ENCODE measurements at places on chromosomes 16 and 17.
A peak's percentile ranks its signal among the peaks of the same experiment; 100 is the strongest.

- peak; percentile 47 for DNase-seq
Measured at GRCh38 chr17:67200727-67201301, 44.2 kb downstream of the HELZ start.

DNA sequence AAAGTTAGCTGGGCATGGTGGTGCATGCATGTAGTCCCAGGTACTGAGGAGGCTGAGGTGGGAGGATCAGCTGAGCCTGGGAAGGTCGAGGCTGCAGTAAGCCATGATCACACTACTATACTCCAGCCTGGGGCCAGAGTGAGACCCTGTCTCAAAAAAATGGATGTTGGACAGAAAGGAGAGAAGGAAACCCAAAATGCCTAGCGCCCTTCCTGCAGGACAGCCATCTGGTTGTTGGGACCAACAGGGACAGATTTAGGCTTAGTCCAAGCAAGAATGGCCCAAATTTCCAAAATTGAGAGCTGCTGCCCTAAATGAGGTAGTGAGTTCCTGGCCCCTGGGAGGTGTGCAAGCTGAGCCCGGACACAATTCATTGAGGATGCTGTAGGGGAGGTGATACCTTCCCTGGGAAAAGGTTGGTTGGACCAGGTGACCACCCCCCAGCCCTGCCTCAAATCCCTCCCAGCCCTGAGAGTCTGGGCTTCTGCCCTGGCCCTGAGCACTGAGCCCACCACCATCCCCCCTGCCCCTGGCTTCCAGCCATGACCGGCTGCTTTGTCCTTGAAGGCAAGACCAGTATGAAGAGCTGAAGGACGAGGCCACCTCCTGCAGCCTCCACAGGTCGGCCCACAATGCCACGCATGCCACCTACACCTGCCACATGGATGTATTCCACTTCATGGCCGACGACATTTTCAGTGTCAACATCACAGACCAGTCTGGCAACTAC is 35.1 kb downstream of the IL21R start:
- DNase-seq = no peak

DNA sequence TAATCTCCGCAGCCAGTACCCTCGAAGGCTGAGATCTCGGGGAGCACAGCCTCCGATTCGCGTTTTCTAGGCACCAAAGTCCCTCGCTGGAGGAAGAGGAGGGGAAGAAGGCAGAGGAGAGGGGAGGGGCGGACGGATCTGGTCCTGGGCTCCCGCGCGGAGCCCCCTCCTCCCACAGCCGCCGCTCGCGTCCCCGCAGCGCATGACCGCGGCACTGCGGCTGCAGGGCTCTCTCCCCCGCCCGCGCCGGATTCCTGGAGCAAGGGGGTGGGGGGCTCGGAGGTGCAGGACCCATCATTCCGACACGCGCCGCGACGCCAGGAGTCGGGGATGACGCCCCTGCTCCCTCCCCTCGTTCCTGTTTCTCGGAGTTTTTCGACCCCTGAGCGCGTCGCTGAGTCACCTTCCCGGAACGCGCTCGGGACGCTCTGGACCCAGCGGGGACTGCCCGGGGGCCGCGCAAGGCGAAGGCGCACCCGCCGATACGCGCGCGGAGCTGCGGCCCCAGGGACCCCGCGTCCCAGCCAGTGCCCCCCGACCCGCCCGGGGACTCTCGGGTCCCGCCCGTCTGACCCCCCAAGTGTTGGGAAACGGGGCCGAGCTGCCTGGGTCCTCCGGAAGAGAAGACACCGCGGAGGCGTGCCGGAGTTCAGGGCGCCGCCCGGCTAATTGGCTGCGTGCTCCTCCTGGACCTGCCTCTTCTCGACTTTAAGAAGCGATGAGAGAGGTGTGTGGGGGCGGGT is 1.4 kb upstream of the SPHK1 start:
- DNase-seq = peak; percentile 73

- DNase-seq = peak; percentile 95
Measured at GRCh38 chr17:75524970-75525805, at the start of gene LLGL2. LLGL2 (plus strand) TSS chr17:75525697; CDS start chr17:75543427, 17,730 bp downstream.

GRCh38 chr17:67044940-67045339 is 586 bp downstream of the CACNG1 start:
- DNase-seq = no peak

- DNase-seq = peak; percentile 16
Measured at GRCh38 chr16:67104061-67104460, 5.7 kb upstream of the PHAF1 start.

- DNase-seq = no peak
Measured at GRCh38 chr17:7511108-7511507, 26.9 kb downstream of the POLR2A start.

GRCh38 chr17:50944054-50944901 is 78.1 kb upstream of the TOB1 start:
- DNase-seq = peak; percentile 64

- DNase-seq = no peak
Measured at GRCh38 chr16:86059253-86060171, 160.6 kb downstream of the IRF8 start.

- DNase-seq = no peak
Measured at GRCh38 chr16:1168837-1169236, 15.9 kb downstream of the CACNA1H start.

DNA sequence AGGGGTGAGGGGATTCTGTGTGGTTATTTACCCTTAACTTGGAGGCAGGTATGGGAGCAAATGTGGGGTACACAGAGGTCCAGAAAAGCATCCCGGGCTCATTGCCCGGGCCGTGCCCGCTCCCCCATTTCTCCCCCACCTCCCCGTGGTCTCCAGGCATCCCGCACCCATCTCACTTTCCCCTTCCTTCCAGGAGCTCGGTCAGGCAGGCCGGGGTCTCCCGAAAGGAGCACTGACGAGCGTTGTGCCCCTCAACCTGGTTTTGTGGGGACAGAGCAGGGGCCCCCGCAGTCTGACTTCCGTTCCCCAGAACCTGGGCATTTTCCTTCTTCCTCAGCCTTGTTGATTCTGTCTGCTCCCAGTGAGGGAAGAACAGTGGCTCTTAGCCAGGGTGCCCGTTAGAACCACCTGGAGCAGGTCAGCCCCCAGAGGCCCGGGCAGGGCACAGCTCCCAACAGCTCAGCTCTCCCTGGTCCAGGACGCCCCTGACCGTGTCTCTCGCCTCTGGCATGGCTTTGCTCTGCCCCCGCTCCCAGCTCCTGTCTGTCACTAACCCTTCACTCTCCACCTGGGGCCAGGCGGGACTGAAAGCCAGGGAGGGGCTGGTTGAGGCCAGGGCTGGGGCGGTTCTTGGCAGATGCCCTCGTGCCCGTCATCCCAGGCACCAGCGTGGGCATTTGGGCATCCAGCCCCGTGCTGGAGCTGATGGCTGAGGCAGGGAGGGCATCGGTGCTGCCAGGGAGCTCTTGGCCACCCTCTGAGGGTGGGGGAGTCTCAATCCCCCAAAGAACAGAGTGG is 12.5 kb upstream of the NUDT16L1 start:
- DNase-seq = no peak

- no peak for DNase-seq
Measured at GRCh38 chr17:58147930-58148434, at the start of gene OR4D1. OR4D1 (plus strand) TSS chr17:58148384; CDS start chr17:58155154, 6,770 bp downstream.

DNA sequence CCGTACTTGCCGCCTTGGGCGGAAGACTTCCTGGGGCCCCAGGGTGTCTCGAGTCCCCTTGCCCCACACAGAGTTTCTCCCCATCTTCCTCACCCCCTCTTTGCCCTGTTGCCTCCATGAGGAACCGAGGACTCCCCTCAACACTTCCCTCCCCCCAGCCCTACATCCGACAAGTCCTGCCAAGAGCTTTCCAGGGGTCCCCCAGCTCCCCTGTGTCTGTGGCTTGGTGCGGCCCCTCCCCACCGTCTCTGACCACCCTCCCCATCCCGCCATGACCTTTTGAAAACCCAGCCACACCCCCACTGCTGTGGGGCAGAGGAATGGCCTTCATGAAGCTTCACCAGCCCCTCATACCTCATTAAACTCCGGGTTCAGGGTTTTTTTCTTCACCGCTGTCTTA is 11.4 kb downstream of the SCGB1C2 start:
- no peak for DNase-seq

- DNase-seq = no peak
Measured at GRCh38 chr16:3241761-3242160, 6.8 kb upstream of the ZNF200 start.

- DNase-seq = no peak
Measured at GRCh38 chr17:20046629-20047028, 37.5 kb downstream of the SPECC1 start.

DNA sequence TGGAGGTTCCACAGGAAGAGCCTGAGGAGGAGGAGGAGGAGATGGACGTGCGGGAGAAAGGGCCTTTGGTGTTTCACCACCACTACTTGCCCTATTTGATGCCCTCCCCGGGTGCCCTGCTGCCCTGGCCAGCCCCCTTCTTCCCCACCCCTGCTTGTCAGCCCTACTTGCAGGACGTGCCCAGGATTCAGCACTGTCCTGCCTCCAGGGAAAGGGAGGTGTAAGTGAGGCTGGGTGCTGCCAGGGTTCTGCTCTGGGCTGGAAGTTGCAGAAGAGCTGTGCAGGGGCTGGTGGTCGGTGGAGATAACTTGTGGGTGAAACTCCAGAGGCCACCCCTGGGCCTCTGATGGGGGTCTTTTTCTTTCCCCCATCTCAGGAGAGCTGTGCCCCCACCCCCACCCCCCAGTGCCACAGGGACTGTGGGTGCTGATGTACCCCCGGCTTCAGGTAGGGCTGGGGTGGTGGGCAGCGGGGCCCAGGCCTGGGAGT is 3.0 kb downstream of the PRR29 start:
- no peak for DNase-seq

GRCh38 chr16:7257016-7257415 is 75.6 kb upstream of the RBFOX1 start:
- DNase-seq = no peak

GRCh38 chr17:9895923-9896322 is 9.1 kb downstream of the RCVRN start:
- DNase-seq = peak; percentile 32

DNA sequence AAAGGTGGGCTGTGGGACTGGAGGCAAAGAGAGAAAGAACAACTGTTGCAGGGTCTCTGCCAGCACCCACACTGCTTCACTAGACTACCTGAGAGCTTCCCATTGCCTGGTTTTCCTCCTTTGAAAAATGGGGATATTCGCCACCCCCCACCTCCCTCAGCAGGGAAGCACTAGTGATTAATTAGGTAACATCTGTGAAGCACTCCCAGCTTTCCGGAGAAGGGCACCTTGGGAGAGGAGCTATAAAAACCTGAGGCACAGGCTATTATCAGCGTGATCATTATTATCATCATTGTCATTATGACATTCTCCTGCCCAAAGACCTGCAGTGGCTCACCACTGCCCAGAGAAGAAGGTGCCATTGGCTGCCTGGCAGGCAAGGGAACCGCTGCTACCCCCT is 83.5 kb downstream of the XYLT1 start:
- no peak for DNase-seq

DNA sequence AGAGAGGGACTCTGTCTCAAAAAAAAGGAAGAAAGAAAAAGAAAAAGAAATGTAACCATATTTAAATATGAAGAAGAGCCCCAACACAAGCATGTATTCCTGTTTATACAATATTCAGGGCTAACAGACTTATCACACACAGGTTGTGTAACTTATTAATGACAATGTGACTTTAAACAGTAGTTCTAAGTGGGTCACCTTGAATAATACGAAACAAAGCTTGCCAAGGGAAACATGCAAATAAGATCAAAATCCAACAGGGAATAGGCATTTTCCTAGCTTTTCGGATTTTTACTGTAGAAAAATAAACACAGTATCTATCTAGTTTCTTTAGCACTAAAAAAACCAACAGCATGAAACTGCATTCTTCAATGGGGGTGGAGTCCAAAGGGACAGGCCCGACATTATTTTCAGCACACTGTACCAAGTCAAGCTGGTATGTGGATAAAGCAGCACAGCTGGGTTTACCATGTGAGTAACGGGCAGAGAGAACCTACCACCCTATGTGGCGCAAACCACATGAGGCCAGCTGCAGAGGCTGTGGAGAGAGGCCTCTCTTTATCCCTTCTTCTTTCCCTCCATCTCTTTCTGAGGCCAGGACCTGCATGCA is 45.3 kb downstream of the TOM1L2 start:
- no peak for DNase-seq

GRCh38 chr17:69326377-69327059 is 415 bp downstream of the ABCA5 start:
- peak; percentile 21 for DNase-seq

GRCh38 chr17:9225305-9226101 is 204.2 kb downstream of the NTN1 start:
- no peak for DNase-seq

- DNase-seq = peak; percentile 24
Measured at GRCh38 chr16:73037331-73037745, 10.6 kb downstream of the ZFHX3 start.

GRCh38 chr17:5378566-5379207 is 40.8 kb downstream of the NUP88 start:
- peak; percentile 23 for DNase-seq

- DNase-seq = no peak
Measured at GRCh38 chr16:11791144-11791828, 5.8 kb downstream of the ZC3H7A start.

GRCh38 chr17:58401287-58401686 is 16.0 kb downstream of the RNF43 start:
- no peak for DNase-seq

GRCh38 chr17:9148905-9149525 is 127.7 kb downstream of the NTN1 start:
- DNase-seq = no peak

GRCh38 chr16:51900221-51900780 is 646.6 kb downstream of the TOX3 start:
- no peak for DNase-seq

DNA sequence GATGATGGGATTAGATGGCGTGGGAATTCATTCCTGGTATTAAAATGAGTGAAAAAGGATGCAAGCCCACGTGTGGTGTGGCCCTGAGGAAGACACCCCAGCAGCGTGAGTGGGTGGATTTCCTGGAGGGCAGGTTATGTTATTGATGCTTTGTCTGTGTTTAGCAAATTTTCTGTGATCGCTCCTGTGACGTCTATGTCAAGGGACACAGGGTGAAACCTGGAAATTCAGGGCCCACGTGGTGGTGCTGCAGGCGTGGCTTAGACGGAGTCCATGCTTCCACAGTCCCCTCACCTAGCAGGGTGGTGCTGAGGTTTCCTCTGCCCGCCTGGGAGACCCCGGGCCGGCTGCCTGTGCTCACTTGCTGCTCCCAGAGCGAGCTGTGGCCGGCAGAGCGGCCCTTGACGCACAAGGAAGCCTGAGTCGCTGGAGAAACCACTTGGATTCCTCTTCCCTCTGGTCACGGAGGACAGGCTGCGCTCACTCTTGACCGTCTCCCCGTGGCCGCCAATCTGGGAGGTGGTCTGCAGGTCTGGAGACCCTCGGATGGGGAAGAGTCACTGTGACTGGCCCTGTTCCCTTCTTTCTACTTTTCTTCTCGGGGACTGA is 23.4 kb downstream of the BAIAP2 start:
- DNase-seq = no peak

- DNase-seq = no peak
Measured at GRCh38 chr17:36599546-36600250, 1.7 kb upstream of the MRM1 start.

DNA sequence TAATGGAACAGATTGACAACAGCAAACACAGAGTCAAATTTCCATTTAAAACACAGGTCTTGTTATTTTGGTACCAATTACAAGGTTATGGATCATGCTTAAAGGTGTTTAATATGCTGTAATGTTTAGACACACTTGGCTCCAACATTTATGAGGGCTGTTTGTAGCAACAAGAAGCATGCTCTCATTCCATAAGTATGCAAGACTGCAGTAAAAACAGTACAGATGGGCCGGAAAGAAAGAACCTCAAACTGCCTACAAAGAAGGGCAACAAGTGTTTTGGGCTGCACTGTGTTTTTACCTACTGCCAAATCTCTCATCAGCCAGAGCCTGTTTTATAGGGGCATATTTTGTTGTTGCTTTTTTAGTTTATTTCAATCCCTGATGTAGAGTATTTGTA is 100.5 kb upstream of the HS3ST3A1 start:
- no peak for DNase-seq

- peak; percentile 43 for DNase-seq
Measured at GRCh38 chr16:56190677-56191155, 573 bp upstream of the GNAO1 start.

All from suppressor macrophage (primary cell).